ENCODE measurements at places on chromosomes 7 and 10.

DNA sequence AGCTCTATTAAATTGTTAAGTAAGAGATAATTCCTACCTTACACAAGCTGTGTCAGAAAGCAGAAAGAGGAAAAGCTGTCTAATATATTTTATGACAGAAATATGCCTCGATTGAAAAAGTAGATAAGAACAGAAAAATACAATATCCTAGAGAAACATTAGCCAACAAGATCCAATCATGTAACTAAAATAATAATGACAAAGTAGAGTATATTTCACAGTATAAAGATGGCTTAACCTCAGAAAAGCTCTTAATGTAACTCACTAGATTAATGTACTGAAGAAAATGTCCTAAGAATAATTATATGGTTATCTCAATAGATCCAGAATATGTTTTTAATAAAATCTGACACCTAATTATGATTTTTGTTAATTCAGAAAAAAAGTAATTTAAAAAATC, 89.8 kb upstream of the HABP2 start:
- no peak overlapping the region for H3K27ac ChIP-seq
- no peaks in the 10 kb centered on the region for H3K4me1 ChIP-seq
- H3K27me3 ChIP-seq = no peaks in the 10 kb centered on the region
- no peak for DNase-seq
- no peak overlapping the region for H3K4me3 ChIP-seq

GRCh38 chr7:142753366-142753765, 4.1 kb downstream of the PRSS1 start:
- H3K36me3 ChIP-seq = no peaks in the 10 kb centered on the region
- no peaks in the 10 kb centered on the region for H3K4me1 ChIP-seq
- DNase-seq = no peak
- H3K27ac ChIP-seq = no peak overlapping the region

- H3K27ac ChIP-seq = no peak overlapping the region
- H3K36me3 ChIP-seq = no peaks in the 10 kb centered on the region
- DNase-seq = no peak
- no peak overlapping the region for H3K4me3 ChIP-seq
- peaks cover 42% of the 10 kb centered on the region for H3K4me1 ChIP-seq
Measured at GRCh38 chr7:143510854-143511592, 33.4 kb downstream of the TAS2R41 start.

GRCh38 chr7:17520941-17521340, 222.5 kb downstream of the AHR start:
- peak overlapping the region; percentile 65 for H3K27ac ChIP-seq
- no peaks in the 10 kb centered on the region for H3K4me1 ChIP-seq
- H3K27me3 ChIP-seq = no peaks in the 10 kb centered on the region
- H3K4me3 ChIP-seq = no peak overlapping the region

DNA sequence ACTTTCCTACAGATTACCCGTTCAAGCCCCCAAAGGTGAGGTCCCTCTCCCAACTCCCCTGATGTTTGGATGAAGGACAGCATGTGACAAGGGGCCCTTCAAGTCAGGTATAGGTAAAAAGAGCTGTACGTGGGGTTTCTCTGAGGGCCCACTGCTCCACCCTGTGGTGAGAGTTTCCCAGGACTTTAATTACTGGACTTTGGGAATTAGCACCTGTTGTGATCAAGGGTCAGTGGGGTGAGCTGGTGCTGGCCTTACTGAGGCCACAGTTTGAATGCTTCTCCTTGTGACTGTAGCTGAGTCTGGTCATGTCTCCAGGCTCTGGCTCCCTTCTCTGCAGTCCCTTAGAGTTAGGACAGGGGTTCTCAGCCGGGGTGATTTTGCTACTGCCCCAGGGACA, 16.8 kb downstream of the UBE2D4 start:
- DNase-seq = no peak
- no peaks in the 10 kb centered on the region for H3K27me3 ChIP-seq
- H3K4me1 ChIP-seq = peaks cover 12% of the 10 kb centered on the region
- H3K4me3 ChIP-seq = no peak overlapping the region

GRCh38 chr7:98930921-98931320, 52.6 kb downstream of the TRRAP start:
- no peaks in the 10 kb centered on the region for H3K4me1 ChIP-seq
- H3K27me3 ChIP-seq = no peaks in the 10 kb centered on the region
- H3K4me3 ChIP-seq = no peak overlapping the region

DNA sequence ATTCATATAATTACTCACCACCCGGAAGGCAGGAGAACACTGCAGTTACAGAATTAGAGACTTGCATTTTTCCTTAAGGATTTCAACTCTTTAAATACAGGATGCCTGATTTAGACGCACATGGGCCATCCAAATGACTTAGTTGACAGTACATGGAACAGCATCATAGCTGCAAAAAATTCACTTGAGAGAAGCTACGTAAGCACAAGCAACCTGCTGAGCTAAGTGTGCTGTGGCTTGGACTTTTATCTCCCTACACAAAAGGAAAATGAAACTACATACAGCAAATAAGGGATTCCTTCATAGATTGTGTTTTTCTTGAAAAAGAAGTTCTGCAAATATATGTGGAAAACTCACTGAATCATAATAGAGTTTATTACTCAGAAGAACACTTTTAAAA, 152.6 kb downstream of the POU6F2 start:
- DNase-seq = no peak
- no peak overlapping the region for H3K27ac ChIP-seq
- H3K36me3 ChIP-seq = no peaks in the 10 kb centered on the region
- H3K4me1 ChIP-seq = no peaks in the 10 kb centered on the region
- no peak overlapping the region for H3K4me3 ChIP-seq

DNA sequence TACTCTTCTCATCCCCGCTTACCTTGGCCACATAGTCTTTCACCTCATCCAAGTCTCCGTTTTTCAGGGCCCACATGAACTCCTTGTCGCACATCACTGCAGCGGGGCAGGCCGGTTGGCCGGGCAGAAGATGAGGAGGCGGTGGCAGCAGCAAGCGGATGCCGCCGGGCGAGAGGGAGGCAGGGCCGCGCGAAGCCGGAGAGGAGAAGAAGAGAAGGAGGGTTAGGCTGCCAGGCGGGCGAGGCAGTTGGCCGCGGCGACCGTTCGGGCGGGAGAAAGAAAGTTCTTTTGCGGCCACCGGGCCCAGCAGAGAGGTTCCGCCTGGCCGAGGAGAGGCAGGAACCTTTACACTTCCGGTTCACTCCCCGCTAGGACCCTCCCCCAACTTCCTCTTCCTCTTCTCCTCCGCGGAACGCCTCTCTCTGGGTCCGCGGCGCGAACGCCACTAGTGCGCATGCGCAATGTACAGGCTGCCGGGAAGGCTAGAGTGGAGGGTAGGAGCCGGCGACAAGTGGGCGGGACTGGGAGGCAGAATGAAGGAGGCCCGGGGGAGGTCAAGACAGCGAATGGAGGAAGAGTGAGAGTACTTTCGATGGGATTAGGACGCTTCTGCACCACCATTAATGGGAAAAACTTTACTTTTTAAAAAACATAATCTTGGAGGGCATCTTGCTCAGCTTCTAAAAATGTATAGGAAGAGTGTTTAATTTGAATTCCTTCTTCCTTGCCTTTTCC, at the start of gene MTPN:
Gene MTPN, minus strand, starts transcription at position 353 of the 735 bp plus-strand sequence. Its CDS starts 259 bp downstream, at position 94.
- peaks cover 3% of the 10 kb centered on the region for H3K4me1 ChIP-seq
- H3K4me3 ChIP-seq = peak within 1 kb of the TSS; percentile 90

DNA sequence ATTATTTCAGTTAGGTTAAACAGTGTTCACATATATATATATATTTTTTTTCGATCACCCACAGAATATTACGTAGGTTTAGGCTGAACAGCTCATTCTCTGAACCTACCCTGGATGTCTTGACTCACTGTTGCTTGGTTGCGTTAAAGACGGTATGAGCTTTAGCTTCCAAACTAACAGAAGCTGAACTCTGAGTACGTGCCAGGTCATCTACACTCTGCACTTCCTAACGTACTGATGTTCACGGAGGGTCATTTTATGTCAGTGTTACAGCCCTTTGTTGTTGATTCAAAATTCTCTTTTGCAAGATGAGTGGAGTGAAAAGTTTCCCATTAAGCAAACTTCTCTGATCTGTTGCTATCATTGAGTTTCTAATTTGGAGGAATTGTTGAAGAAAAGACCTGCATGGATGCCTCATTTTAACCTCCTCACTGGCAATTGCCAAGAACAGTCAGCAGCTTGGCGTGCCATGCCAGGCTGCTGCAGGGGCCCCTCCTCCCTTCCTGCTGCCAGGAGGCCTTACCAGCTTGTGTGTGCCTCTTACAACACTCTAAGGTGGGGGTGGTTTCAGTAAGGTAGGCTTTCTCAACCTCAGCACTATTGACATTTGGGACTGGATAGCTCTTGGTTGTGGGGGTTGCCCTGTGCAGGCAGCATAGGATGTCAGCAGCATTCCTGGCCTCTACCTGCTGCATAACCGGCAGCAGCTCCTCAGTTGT, 44.3 kb downstream of the INSYN2A start:
- H3K36me3 ChIP-seq = peaks cover 14% of the 10 kb centered on the region
- no peak overlapping the region for H3K27ac ChIP-seq
- no peak for DNase-seq
- no peak overlapping the region for H3K4me3 ChIP-seq

GRCh38 chr7:144587701-144588100, 184.2 kb upstream of the NOBOX start:
- no peak for DNase-seq
- no peaks in the 10 kb centered on the region for H3K4me1 ChIP-seq
- no peak overlapping the region for H3K4me3 ChIP-seq
- no peaks in the 10 kb centered on the region for H3K27me3 ChIP-seq

GRCh38 chr10:96863922-96864543, 31.9 kb downstream of the LCOR start:
- no peaks in the 10 kb centered on the region for H3K27me3 ChIP-seq
- H3K4me1 ChIP-seq = peaks cover 10% of the 10 kb centered on the region
- no peak for DNase-seq
- H3K27ac ChIP-seq = no peak overlapping the region
- H3K4me3 ChIP-seq = no peak overlapping the region
- no peaks in the 10 kb centered on the region for H3K36me3 ChIP-seq

DNA sequence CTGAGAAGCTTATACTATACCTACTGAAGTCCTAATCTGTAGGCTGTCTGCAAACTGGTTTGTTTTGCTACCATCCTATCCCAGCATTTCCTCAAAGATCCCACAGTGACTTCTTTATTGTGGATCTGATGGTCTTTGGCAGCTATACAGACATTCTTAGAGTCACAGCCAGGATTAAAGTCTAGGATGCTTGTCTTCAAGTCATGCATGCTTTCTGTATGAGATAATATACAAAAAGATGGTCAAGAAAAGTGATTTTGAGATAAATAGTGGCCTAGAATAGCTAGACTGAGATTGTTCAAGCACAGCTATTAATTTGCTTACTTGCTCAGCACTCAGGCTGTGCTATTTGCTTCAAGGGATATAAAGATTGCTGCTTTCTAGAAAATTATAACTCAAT, 454.4 kb downstream of the AUTS2 start:
- no peak overlapping the region for H3K4me3 ChIP-seq
- no peak overlapping the region for H3K27ac ChIP-seq
- peaks cover 7% of the 10 kb centered on the region for H3K4me1 ChIP-seq
- no peaks in the 10 kb centered on the region for H3K36me3 ChIP-seq
- H3K27me3 ChIP-seq = no peaks in the 10 kb centered on the region

DNA sequence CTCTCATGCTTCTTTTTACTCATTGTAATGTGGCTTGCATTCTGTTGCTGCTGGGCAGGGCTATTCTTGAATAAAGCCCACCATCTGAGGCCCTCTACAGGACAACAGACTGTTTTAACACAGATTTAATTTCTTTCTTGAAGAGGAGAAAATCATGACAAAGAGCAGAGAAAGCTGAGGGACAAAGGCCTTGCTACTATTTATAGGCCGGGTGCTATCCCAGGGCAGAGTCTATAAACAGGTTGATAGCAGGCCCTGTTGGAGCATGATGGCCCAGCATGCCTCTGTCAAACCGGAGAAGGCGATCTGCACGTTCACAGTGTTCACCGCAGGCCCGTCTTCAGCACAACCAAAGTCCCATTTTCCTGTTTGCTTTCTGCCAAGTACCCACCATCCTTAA, 3.0 kb downstream of the VIPR2 start:
- no peaks in the 10 kb centered on the region for H3K27me3 ChIP-seq
- peaks cover 27% of the 10 kb centered on the region for H3K4me1 ChIP-seq
- no peak overlapping the region for H3K4me3 ChIP-seq
- no peak for DNase-seq
- no peaks in the 10 kb centered on the region for H3K36me3 ChIP-seq

- H3K27me3 ChIP-seq = no peaks in the 10 kb centered on the region
- H3K27ac ChIP-seq = no peak overlapping the region
- no peaks in the 10 kb centered on the region for H3K36me3 ChIP-seq
- no peaks in the 10 kb centered on the region for H3K4me1 ChIP-seq
- H3K4me3 ChIP-seq = no peak overlapping the region
Measured at GRCh38 chr10:131556897-131557495, 245.5 kb upstream of the TCERG1L start.

- H3K4me3 ChIP-seq = no peak overlapping the region
- H3K36me3 ChIP-seq = no peaks in the 10 kb centered on the region
- peaks cover 8% of the 10 kb centered on the region for H3K4me1 ChIP-seq
- H3K27me3 ChIP-seq = no peaks in the 10 kb centered on the region
Measured at GRCh38 chr10:14086596-14086995, 244.1 kb downstream of the FRMD4A start.

GRCh38 chr7:150963707-150964559, 14.2 kb downstream of the KCNH2 start:
- no peaks in the 10 kb centered on the region for H3K27me3 ChIP-seq
- DNase-seq = no peak
- H3K4me1 ChIP-seq = peaks cover 38% of the 10 kb centered on the region

DNA sequence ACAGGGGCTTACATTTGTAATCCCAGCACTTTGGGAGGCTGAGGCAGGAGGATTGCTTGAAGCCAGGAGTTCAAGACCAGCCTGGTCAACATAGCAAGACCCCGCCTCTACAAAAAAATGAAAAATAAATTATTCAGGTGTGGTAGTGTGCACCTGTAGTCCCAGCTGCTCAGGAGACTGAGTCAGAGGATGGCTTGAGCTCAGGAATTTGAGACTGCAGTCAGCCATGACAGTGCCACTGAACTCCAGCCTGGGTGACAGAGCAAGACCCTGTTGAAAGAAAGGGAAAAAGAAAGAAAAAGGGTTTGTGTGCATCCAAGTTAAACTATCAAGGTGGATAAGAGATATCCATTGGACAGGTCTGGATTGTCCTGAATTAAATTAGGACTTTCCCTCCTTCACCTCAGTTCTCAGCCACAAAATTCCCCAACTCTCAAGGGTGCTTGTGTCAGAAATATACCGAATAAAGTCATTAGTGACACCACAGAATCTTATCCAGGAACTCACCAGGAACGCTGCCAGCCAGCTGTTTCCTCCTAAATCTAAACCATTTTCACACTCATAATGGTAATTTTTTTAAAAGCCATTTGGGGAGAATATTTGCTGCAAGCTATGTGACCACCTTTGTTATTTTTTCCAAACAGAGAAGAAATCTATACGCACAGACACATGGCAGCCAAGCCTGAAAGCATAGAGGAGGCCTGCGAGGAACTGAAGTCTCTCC, 12.0 kb downstream of the AFAP1L2 start:
- no peak for DNase-seq
- H3K4me3 ChIP-seq = no peak overlapping the region
- H3K27me3 ChIP-seq = no peaks in the 10 kb centered on the region
- peak overlapping the region; percentile 69 for H3K27ac ChIP-seq
- peaks cover 82% of the 10 kb centered on the region for H3K4me1 ChIP-seq

DNA sequence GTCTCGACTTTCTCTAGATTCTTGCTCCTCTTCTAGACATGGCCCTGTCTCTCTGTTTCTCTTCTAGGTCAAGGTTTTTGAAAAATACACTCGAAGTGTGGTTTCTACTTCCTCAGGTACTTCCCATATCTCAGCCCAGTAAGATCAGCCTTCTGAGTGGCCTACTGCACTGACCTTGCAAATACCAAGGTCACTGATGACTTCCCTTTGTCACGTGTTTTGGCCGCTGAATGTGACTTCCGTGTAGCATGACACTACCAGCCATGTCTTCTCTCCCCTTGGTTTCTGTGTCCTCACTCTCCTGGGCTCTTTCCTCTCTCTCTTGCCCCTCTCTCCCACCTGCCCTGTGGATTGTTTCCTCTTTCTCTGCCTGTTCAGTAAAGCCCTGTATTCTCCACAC, 7.9 kb upstream of the WIPF3 start:
- H3K27me3 ChIP-seq = no peaks in the 10 kb centered on the region
- no peaks in the 10 kb centered on the region for H3K4me1 ChIP-seq
- DNase-seq = no peak
- H3K36me3 ChIP-seq = no peaks in the 10 kb centered on the region

Measured in esophagus squamous epithelium (tissue), 5 donors.